ENCODE measurements at places on chromosomes 1 and 21.

DNA sequence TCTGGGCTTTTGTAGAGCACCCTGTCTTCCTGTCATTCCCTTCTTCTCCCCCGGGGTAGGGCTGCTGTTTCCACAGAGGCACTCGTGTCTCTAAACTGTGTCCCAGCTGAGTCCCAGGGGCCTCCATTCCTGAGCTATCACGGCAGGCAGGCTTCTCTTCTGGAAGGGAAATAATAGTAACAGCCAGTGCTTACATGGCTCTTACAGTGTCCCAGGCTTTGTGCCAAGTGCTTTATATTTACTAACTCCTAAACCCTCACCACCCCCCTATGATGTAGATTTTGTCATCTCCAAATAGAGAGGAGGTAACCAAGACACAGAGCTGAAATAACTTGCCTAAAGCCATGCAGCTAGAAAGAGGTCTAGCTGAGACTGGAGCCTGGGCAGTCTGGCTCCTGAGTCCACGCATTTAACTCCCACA lies 1.4 kb upstream of the CELF3 start:
- DNase-seq = no peak

DNA sequence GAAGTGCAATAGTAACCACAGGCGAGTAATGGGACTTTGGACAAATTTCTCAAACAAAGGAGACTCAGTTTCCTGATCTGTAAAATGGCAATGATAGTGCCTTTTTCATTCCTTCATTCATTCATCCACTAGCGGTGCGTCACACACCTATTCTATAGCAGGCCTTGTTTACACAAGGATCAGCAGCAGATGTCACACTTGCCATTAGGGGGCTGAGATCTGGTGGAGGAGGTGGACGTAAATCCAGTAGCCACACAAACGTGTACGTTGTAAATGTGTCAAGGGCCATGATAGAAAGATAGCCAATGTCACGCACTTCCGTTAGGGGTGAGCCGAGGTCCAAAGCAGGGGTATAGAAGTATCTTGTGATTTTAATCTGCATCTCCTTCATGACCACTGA lies 34.2 kb downstream of the SERINC2 start:
- no peak for DNase-seq

DNA sequence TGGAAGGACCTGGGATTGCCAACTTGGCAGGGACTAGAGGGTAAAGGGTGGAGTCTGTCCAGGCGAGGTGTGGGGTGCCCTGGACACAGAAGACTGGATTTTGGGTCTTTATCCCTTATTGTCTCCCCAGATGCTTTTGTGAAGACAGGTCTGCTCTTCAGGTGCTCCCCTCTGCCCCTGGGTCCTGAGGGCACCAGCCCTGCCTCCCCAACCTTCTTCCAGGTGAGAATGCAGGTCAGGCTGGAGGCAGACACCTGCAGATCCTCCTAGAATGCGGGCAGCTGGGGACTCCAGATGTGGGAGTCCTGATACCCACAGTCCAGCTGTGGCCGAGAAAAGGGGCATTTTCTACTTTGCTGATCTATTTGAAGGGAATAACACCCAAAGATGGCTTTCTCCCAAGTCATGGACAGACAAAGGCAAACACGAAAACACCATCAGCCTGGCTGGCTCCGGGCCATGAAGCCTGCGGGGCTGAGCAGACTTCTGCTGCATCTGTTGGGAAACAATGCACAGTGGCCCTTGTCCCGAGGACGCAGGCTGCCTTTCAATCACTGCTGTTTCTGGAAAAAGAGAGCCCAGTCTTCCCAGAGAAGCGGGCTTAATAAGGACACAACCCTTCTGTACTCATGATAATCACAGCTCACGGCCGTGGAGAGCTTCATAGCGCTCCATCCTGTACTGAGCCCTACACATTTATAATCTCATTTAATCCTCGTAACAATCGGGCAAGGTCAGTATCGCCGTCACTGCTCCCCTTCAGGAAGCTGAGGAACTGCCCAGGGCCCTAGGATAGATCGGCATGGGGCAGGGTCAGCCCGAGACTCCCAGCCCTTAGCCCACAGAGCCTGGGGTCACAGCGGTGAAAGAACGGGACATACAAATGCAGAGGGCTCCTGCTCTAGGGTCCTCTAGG lies 62.0 kb upstream of the ABCG1 start:
- no peak for DNase-seq

DNA sequence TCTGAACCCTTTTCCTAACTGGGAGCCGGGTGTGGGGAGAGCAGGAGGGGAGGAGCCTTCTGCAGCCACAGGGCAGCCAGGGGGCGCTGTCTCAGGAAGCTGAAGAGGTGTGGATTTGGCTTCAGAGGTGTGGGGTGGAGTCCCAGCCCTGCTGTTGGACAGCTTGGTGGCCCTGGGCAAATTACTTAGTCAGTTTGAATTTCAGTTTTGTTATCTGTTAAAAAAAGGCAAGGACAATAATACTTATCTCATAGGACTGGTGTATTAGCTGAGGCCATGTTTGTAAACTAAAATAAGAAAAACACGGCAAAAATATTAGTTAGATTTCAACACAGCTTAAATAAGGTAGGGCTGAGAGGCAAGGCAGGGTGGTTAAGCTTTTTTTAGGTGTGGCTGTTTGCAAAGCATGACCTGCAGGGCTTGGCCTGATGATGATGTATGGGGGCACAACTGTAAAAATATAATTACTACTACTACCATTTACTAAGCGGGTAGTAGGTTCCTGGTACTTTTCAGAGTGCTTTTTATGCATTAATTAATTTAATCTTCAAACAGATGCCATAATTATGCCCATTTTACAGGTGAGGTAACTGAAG lies 111.8 kb downstream of the PLXNA2 start:
- no peak for DNase-seq

- no peak for DNase-seq
These were observed 110.0 kb upstream of the GUCA2B start for GRCh38 chr1:42043182-42043581.

GRCh38 chr21:45021428-45022347 lies 52.7 kb upstream of the ADARB1 start:
- DNase-seq = no peak

DNA sequence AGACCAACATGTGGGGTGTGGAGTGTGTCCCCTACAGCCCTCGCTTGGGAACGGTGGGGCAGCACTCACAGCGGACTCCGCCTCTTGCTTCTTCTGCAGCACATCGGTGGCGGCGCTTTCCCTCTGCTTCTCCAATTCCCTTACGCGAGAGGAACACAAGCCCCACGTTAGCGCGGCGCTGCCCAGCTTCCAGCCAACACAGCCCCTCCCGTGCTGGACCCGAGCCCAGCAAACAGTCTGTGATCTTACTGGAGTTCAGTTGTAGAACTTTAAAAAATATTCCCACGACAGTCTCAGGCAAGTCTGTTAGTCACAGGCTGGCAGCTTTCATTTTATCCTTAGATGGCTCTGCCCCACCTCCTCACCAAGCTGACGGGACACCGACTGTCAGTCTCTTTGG lies 13.6 kb downstream of the THAP3 start:
- DNase-seq = no peak

DNA sequence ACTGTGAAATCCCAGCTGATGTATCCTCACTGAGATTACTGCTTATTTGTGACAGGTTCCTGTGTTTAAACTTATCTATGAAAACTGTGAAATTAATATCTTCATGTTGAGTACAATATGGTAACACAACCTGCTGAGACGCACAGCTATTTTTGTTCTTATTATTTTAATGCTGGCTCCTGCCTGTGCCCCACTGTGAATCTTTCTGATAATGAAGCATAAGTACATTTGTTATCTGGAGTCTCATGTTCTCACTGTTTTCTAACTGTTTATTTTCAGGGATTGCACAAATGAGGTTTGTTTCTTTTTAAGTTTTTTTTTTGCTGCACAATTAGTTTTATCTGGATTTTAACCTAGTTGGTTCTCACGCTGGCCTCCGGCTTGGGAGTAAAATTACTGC lies 39.9 kb upstream of the IFNAR2 start:
- DNase-seq = no peak

DNA sequence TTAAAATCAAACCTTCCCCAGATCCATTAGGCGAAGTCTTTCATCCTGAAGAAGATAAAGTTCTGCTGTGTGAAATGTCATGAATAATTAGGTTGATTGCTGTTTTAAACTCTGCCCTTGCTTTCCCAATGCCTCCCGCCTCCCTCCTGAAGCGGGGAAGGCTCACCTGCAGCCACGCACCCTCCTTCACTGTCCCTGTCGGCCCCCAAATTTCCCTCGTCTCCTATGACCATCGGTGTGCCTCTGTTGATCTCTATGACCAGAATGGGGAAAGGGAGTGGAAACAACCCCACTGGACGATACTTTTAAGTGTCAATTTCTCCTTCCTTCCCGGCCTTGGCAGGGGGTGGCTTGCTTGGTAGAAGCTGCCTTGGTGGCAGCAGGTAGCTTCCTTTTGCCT lies 35.1 kb downstream of the LHX4 start:
- no peak for DNase-seq

GRCh38 chr1:182739545-182739944 lies 50.0 kb upstream of the NPL start:
- peak; percentile 32 for DNase-seq

DNA sequence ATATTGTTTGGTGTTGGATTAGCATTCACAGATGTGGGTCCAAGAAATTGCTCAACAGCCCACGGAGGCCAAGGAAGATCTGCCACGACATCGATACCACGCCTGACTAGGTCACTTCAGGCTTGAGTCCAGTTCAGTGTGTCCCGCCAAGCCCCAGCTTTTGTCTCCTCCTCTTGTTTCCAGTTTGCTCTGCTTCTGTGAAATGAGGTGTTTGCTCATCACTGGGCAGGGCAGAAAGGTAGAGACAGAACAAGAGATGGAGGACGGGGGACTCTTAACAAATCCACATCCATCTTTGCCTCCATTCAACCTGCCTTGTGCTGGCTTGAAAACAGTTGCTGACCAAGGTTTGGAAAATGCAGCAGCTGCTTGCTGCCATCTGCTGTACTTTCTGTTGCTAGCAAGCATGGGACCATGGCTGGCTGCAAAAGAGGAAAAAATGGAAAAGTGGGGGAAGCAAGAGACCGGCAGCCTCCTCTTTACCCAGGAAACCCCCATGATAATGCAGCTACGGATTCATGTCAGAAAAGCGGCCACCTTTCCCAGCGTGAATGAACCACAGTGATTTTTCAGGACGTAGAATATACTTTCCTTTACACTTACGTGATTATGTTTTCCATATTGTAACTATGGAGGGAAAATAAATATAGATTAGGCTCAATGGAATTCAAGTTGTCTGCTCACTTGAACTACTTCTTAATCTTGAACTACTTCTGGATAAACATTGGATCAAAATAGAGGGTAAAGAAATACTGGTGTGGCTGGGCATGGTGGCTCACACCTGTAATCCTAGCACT lies 80.2 kb upstream of the GREM2 start:
- DNase-seq = peak; percentile 19

DNA sequence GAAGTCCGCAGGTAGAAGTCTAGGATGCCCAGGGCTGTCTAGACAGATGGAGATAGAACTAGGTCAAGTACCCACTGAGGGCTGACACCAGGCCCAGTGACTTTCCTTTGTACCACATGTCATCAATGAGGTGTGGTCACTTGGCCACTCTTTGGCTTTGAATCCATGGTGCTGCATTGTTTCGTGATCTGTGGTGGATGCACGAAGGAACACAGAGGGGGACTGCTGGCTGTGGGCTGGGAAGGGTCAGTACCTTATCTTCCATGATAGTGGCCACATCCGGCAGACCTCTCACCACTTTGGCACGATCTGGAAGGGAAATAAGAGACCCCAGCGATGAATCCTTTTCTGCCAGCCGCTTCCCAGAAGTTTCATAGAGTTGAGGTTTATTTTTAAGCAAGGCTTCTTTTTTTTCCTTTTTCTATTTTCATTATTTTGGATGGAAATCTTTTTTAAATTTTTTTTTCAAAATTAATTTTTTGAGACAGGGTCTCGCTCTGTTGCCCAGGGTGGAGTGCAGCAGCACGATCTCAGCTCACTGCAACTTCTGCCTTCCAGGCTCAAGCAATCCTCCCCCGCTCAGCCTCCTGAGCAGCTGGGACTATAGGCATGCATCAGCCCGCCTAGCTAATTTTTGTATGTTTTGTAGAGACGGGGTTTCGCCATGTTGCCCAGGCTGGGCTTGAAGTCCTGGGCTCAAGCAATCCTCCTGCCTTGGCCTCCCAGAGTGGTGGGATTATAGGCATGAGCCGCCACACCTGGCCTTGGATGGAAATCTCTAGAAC lies 53.1 kb downstream of the MYOM3 start:
- DNase-seq = no peak

DNA sequence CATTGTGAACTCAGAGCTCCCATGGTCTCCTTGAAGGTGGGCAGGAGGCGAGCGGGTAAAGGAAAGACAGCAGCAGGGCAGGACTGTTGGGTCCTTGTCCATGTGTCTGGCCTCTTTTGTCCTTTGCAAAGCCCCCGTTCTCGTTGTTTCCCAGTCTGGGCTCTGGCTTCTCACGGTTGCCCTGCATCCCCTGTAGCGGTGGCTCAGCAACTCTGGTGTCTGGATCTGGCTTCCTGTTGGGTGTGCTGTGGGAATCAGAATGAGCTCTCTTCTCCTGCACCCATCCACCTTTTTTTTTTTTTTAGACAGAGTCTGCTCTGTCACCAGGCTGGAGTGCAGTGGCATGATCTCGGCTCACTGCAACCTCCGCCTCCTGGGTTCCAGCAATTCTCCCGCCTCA lies 11.1 kb downstream of the H6PD start:
- DNase-seq = no peak

- DNase-seq = no peak
These were observed 10.7 kb downstream of the ATP1A4 start for GRCh38 chr1:160161965-160162705.

GRCh38 chr1:53643041-53643880 lies 95.7 kb downstream of the GLIS1 start:
- peak; percentile 37 for DNase-seq

DNA sequence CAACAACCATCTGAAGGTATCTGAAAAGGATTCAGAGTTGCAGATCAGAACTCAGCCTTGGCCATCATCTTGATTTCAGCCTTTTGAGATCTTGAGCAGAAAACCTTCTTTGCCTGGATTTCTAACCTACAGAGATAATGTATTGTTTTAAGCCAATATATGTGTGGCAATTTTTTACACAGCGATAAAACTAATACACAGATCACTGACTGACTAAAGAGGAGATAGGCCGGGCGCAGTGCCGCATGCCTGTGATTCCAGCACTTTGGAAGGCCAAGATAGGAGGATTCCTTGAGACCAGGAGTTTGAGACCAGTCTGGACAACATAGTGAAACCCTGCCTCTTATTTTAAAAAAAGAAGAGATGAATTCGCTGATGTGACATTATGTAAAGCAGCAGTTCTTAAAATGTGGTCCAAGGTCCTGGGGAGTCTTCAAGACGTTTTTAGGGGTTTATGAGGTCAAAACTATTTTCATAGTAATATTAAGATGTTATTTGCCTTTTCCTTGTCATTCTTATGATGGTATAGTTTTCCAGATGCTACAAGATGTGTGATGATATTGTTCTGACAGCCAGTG lies 50.1 kb upstream of the CNN3 start:
- DNase-seq = no peak
